NCI-H774 (cell line): ENCODE measurements at places on chromosomes 7 and 10.

GRCh38 chr7:116028787-116029186 is 1.8 kb downstream of the TFEC start:
- no peak for DNase-seq

DNA sequence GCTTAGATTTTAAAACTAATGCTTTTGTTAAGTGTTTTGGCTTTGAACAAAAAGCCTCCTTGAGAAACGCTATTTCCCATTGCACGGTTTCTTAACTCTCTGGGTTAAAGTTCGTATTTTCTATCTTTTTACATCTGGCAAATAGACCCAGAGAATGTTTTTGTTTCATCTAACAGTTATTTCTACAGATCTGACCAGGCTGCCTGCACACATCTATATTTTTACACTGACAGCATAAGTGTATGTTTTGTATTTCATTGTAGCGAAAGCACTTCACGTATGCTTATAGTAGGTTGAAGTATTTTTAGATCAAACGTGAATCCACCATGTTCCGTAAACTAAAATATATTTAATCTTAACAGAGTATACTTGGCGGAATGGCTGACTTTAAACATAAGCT is 477.3 kb downstream of the SDK1 start:
- no peak for DNase-seq

- DNase-seq = no peak
Observed at GRCh38 chr7:115637128-115637527, 393.4 kb downstream of the TFEC start.

DNA sequence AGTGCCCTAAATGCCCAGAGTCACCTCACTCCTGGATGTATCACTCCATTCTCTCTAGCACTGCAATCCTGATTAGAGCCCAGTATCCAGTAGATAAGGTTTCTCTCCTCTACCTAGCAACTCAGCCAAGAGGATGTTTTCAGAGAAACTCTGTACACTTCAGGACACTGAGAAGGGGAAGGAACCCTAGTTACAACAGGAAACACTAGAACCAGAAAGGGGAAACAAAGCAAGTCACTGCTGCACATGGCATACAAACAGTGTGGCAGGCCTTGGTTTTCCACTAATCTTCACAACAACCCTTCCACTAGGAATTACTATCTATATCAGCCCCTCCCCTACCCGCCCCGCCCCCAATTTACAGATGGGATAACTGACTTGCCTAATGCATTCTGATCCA is 1.6 kb downstream of the FAM204A start:
- DNase-seq = no peak
